ENCODE measurements at places on chromosomes 11 and 22. TPM values are rescaled to one million over a fixed set of nuclear protein-coding genes. Genes with fewer than 3 reads are reported as not detected.

The GAB2 gene
- total RNA-seq = 3.1 TPM

The SLC35F2 gene
- 7.9 TPM for total RNA-seq

The EFEMP2 gene
- total RNA-seq = 194 TPM

The OR51B5 gene
- total RNA-seq = not detected

The RNF169 gene
- 4.8 TPM for total RNA-seq

The MRGPRX3 gene
- not detected for total RNA-seq

The FAT3 gene
- 0.16 TPM for total RNA-seq

The MMP11 gene
- 14.5 TPM for total RNA-seq

- no peaks in the 10 kb centered on the region for H3K27me3 ChIP-seq
- no peaks in the 10 kb centered on the region for H3K36me3 ChIP-seq
- no peak overlapping the region for H3K4me3 ChIP-seq
- H3K27ac ChIP-seq = no peak overlapping the region
- DNase-seq = no peak
These were observed 1008.4 kb downstream of the OPCML start for GRCh38 chr11:132523929-132524328.

- H3K27me3 ChIP-seq = peaks cover 5% of the 10 kb centered on the region
- no peaks in the 10 kb centered on the region for H3K4me1 ChIP-seq
- no peak overlapping the region for H3K27ac ChIP-seq
- no peak for DNase-seq
- H3K4me3 ChIP-seq = no peak overlapping the region
These were observed 74.6 kb downstream of the MYO18B start for GRCh38 chr22:25816522-25817059.

DNA sequence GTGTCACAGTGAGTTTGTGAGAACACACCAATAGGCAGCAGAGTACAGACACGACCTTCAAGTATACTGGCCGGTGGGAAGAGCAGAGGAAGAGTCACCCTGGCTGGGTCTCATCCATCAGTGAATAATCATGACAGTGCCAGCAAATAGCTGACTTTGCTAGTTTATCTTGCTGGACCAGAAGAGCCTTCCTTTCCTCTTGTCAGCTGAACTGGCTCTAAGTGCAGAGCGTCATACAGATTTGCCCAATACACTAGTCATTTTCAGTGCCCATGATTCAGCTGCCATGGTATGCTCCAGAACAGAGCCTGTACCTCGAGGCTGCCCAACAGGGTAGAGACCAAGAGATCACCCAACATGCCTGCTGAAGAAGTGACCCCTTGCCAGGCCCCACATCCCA is 82.9 kb upstream of the TBCEL start:
- H3K27me3 ChIP-seq = no peaks in the 10 kb centered on the region
- H3K4me3 ChIP-seq = no peak overlapping the region
- H3K27ac ChIP-seq = no peak overlapping the region
- DNase-seq = no peak
- H3K4me1 ChIP-seq = no peaks in the 10 kb centered on the region

DNA sequence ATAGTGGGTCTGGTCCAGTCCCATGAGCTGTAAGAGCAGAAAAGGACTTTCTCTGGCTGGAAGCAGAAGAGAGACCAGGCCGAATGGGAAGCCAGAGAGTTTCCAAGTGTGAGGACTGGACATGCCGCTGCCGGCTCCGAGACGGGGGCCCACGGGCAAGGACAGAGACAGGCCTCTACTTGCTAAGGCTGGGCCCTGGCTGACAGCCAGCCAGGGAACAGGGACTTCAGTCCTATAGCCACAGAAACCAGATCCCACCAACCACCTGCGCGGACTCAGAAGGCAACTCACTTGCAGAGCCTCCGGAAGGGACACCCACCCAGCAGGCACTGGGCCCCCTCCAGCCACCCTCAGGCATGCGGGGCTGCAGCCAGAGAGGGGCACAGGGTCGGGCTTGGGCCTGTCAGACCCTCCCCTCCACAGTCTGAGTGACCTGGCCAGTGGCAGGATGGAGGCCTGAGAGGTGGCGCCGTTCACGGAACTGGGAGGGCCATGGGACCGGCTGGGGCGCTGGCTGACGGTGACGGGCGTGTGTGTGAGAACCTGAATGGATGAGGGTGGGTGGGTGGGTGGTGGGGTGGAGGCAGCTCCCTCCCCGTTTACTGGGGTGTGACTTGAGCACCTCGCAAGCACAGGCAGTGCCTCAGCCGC is 47.8 kb upstream of the A4GALT start:
- H3K4me1 ChIP-seq = peaks cover 44% of the 10 kb centered on the region
- no peak overlapping the region for H3K27ac ChIP-seq
- no peaks in the 10 kb centered on the region for H3K27me3 ChIP-seq
- H3K36me3 ChIP-seq = 0 out of 2 replicates have a peak, but pooled peaks cover 2% of the 10 kb centered on the region
- DNase-seq = no peak

- no peaks in the 10 kb centered on the region for H3K27me3 ChIP-seq
- H3K36me3 ChIP-seq = peaks cover 100% of the 10 kb centered on the region
- no peak overlapping the region for H3K4me3 ChIP-seq
- no peak overlapping the region for H3K27ac ChIP-seq
- DNase-seq = no peak
These were observed 26.5 kb downstream of the CTTN start for GRCh38 chr11:70424765-70425344.

DNA sequence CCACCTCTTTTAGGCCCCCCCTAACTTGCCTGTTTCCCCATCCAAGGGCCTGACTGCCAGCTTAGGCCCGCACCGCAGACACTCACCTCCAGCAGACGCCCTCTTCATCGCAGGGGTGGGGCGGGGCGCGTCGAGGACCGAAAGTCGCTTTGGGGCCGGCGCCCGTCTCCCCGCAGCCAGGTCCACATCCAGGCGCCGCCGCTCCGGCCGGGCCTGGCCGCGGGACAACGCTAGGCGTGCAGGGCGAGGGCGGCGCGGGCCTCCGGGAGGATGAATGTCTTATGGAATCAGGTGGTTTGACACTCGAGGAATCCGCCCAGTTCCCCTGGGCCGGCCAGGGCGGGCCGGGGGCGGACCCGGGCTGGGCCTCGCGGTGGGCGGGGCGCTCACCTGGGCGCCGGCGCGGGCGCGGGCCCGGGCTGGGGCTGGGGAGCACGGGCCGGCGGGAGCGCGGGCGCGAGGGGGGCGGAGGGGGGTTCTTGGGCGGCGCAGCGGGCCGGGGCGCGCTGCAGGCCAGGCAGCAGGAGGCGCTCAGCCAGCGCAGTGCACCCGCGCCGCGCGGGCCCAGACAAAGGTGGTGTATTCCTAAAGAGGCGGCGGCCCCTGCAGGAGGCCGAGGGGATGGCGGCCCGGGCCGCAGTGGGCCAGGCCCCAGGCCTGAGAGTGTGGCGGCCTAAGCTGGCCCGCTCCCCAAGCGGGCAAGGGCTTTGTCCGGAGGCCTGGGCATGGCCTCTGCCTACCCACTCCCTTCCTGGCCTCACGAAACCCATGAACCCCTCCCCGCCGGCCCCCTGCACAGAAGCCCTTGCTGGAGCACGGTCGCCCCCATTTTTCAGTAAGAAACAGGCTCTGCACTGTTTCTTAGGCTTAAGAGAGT is 177.6 kb downstream of the IGLL1 start:
- no peaks in the 10 kb centered on the region for H3K27me3 ChIP-seq
- H3K27ac ChIP-seq = peak overlapping the region; percentile 54
- no peak for DNase-seq
- no peaks in the 10 kb centered on the region for H3K36me3 ChIP-seq
- H3K4me1 ChIP-seq = peaks cover 39% of the 10 kb centered on the region

DNA sequence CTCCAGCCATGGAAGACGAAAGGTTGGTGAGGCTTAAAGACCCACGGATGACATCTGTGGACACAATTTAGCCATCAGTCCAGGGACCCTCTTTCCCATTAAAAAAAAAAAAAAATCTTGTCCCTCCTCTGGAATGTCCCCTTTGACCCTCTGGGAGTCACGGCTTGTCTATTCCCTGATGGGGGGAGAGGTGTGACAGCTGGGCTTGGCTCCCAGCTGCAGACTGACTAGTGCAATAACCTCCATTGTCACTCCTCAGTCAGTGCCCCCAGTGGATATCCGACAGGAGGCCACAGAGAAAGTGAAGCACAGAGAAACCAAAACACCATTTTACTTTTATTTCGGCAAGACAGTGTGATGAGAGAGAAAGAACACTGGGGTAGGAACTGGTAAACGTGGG is 2.7 kb upstream of the VSIG2 start:
- no peak overlapping the region for H3K27ac ChIP-seq
- H3K36me3 ChIP-seq = no peaks in the 10 kb centered on the region
- H3K4me3 ChIP-seq = no peak overlapping the region
- no peak for DNase-seq
- no peaks in the 10 kb centered on the region for H3K27me3 ChIP-seq

DNA sequence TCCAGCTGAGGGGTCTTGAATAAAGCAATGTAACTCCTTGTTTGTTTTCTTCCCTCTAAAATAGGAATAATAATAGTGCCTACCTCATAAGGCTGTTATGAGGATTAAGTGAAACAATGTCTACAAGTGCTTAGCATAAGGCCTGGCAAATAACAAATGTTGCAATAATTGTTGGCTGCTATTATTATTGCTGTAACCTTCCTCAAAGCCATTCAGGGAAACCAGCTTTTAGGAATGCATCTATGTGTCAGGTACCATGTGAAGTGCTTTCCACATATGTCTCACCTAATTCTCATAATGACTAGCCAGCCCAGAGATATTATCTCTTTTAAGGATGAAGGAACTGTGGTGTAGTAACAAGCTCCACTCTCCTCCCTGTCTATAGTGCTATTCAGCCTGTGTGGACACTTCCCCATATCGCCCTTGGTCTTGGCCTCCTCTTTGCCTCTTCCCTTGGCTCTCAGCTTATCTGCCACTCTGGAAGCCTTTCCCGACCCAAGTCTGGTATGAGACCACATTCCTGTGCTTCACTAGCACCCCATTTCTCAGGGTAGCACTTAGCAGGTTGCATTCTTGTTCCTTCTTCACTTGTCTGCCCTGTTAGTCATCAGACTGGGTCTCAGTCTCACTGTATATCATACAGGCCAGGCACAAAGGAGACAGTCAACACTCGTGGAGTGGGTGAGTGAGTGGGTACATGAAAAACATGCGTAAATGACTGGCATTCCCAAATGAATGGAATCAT is 23.8 kb downstream of the CSNK2A3 start:
- DNase-seq = no peak
- no peaks in the 10 kb centered on the region for H3K27me3 ChIP-seq
- H3K27ac ChIP-seq = no peak overlapping the region
- no peaks in the 10 kb centered on the region for H3K4me1 ChIP-seq

DNA sequence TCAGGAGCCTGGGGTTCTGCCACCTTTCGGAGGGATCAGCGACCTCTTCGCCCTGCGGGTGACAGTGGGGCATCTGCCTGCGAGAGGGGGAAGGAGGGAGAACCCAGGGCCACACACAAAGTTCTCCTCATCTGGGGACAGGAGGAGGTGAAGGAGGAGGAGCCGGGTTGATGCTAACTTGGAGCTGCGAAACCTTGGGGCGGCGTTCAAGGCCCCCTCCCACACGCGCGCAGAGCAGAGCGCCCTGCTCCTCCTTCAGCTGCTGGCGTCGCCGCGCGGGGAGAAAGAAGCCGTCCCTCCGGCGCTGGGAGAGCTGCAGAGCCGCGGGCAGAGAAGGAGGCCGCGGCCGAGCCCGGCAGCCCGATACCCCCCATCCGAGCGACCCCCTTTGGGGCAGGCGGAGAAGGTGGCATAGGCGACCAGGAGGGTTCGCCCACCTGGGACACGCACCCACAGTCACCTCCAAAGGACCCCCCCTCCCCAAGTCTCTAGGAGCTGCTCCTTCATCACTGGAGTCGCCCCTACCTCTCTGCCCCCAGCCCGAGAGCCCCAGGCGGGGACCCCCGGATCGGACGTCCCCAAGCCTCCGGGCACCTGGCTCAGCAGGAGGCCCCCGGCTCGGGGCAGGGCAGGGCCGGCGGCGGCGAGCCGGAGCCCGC is at the start of gene RASD2:
Gene RASD2, plus strand, starts transcription at position 237 of the 659 bp plus-strand sequence. CDS start 5,979 bp downstream, outside the sequence.
- peaks cover 27% of the 10 kb centered on the region for H3K27me3 ChIP-seq
- H3K36me3 ChIP-seq = no peaks in the 10 kb centered on the region
- no peak within 1 kb of the TSS for H3K27ac ChIP-seq
- peak within 1 kb of the TSS; percentile 39 for H3K4me3 ChIP-seq
- H3K4me1 ChIP-seq = peaks cover 17% of the 10 kb centered on the region

- no peaks in the 10 kb centered on the region for H3K36me3 ChIP-seq
- no peak for DNase-seq
- H3K4me1 ChIP-seq = no peaks in the 10 kb centered on the region
- no peak overlapping the region for H3K4me3 ChIP-seq
These were observed 689.7 kb downstream of the TBC1D22A start for GRCh38 chr22:47452184-47452583.

DNA sequence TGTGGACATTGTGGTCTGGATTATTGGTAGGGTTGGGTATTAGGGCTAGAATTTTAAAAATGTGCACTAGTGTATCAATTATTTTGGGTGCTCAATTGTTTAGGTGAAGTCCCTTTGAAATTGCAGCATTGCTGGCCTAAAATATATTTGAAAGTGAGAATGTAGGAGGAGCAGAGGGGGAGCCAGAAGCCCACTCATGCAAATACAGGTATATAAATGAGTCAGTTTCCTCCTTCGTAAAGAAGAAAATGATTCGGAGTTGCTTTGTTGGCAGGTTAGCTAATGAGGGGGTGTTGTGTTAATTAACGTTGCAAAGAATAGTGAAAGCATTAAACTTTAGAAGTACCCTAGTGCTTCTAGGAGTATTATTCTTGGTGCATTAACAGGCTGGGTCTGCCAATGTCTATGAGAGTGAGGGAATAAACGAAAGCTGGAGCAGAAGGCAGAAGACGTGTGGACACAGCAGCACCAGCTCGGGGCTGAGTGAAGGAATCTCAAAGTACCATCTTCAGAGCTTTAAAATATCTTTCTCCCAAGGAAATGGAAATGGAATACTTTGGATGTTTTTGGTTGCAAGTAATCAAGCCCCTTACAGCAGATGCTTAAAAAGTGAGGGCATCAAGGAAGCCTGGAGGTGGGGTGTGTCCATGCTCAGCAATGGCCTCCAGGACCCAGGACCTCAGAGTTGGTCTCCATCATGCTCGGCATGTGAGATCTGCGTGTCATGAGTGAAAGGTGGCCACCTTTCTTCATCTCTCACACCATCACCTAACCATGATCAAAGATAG is 522.9 kb downstream of the NTM start:
- no peak overlapping the region for H3K27ac ChIP-seq
- H3K27me3 ChIP-seq = no peaks in the 10 kb centered on the region
- DNase-seq = no peak
- no peaks in the 10 kb centered on the region for H3K36me3 ChIP-seq
- H3K4me1 ChIP-seq = peaks cover 47% of the 10 kb centered on the region
- H3K4me3 ChIP-seq = no peak overlapping the region
